ENCODE measurements at places on chromosomes 16 and 17. TPM values are rescaled to one million over a fixed set of nuclear protein-coding genes. Genes with fewer than 3 reads are reported as not detected.

The CSH2 gene
- total RNA-seq: not detected

The G6PC3 gene
- 19.4 TPM for total RNA-seq

The PIPOX gene
- 1.1 TPM for total RNA-seq

The SCARF1 gene
- 0.28 TPM for total RNA-seq

The PIRT gene
- total RNA-seq: not detected

The DHRS7C gene
- total RNA-seq: not detected

DNA sequence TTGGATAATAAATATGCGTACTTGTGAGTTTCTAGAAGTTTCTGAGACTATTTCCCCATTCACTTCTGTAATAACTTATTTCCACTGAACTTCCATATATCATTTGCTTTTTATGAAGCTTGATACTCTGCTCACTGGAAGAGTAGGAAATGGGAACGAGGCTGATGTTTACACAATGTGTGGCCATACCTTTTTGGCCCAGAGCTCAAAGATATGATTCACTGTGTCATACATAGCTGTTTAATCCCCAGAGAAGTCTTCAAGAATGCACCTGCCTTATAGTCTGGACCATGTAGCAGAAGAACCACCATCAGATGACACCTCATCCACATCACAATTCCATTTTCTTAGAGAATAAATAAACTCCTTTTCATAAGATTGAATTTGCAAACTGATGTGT, 40.3 kb upstream of the TEKT3 start:
- H3K27ac ChIP-seq: no peak overlapping the region
- peak; percentile 42 for DNase-seq
- H3K4me3 ChIP-seq: no peak overlapping the region

- H3K36me3 ChIP-seq: no peaks in the 10 kb centered on the region
- H3K27me3 ChIP-seq: peaks cover 4% of the 10 kb centered on the region
- H3K4me3 ChIP-seq: no peak overlapping the region
- no peak for DNase-seq
- no peaks in the 10 kb centered on the region for H3K4me1 ChIP-seq
- no peak overlapping the region for H3K27ac ChIP-seq
Measured at GRCh38 chr16:21239646-21240045, 6.1 kb downstream of the ANKS4B start.

- H3K4me3 ChIP-seq: no peak overlapping the region
- no peaks in the 10 kb centered on the region for H3K27me3 ChIP-seq
- H3K27ac ChIP-seq: no peak overlapping the region
- DNase-seq: no peak
Measured at GRCh38 chr17:80138856-80139426, 8.0 kb downstream of the EIF4A3 start.

DNA sequence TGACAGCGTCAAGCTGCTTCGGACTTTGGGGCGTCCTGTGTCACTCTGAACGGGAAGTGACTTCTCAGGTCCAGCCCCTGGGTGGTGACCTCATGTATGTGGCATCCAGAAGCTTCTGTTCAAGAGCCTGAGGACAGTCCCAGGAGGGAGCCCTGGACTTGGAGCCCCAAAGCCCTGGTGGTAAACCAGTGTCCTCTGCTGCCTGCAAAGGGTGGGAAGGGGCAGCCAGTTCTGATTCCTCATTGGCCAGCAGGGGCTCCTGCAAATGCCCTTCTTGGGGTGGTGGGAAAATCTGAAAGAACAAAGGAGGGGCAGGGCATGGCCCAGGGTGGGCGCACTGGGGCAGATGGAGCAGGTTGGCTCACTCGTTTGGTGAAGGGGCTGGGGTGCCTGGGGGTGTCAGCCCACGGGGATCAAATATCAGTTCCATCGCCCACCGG, 1.6 kb downstream of the OSGIN1 start:
- peaks cover 14% of the 10 kb centered on the region for H3K4me1 ChIP-seq
- H3K4me3 ChIP-seq: no peak overlapping the region
- DNase-seq: peak; percentile 38
- H3K27ac ChIP-seq: no peak overlapping the region
- peaks cover 10% of the 10 kb centered on the region for H3K36me3 ChIP-seq

- DNase-seq: no peak
- no peaks in the 10 kb centered on the region for H3K36me3 ChIP-seq
- H3K27me3 ChIP-seq: no peaks in the 10 kb centered on the region
- no peak overlapping the region for H3K27ac ChIP-seq
Measured at GRCh38 chr16:17353561-17353960, 117.2 kb downstream of the XYLT1 start.

DNA sequence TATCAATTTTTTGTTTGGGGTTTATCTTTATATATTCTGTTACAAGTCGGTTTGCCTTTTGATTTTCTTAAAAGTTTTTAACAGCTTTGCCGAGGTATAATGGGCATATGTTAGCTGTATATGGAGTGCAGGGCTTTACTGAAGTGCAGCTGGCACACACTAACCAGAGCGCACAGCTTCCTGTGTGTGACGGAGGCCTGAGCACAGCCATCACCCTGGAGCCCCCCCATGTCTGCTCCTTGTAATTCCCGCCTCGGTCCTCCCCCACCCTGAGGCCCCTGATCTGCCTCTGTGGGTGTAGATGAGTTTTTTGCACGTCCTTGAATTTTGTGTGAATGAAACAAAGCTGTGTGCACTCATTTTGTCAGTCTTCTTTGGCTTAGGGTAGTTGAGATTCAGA, 60.1 kb upstream of the ZNF750 start:
- H3K4me1 ChIP-seq: peaks cover 6% of the 10 kb centered on the region
- no peak overlapping the region for H3K4me3 ChIP-seq
- DNase-seq: no peak
- H3K36me3 ChIP-seq: peaks cover 14% of the 10 kb centered on the region
- no peaks in the 10 kb centered on the region for H3K27me3 ChIP-seq

DNA sequence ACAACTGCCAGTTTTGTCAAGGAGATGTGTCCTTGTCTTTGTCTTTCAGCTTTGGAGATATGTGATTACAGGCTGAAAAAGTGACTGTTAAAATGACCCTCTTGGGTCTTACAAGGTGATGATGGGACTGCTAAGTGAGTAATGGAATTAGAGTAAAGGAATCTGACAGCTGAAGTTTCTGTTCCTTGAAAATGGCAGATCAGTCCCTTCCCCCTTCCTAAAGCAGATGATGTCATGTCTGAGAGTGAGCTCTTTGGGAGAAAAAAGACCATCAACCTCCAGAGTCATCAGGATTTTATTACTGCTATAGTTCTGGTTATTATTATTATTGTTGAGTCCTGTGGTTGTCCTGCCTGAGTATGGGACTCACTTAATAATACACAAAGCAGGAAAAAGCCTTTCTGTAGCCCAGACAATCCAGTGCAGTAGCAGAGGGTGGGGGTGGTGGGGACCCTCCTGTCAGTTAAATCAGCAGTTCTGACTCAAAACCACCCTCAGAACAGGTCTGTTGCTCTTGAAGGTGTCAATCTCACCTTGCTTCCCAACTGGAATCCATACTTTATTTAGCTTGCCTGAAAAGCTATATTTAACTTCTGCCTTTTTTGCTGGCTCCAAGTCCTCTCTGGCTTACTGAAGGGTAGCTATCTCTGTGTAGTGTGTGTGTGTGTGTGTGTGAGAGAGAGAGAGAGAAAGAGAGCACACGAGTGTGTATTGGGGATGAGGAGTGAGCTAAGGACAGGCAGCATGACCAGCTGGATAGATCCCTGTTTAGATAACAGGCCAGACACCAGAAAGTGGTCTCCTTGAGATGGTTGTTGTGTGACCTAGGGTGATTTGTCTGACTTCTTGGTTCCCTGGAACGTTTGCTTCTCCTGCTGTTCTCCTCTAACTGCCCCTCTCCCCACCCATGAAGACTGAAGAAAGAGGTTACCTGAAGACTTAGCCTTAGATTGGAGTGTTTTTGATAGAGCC, 4.9 kb downstream of the HROB start:
- H3K4me3 ChIP-seq: no peak overlapping the region
- peaks cover 14% of the 10 kb centered on the region for H3K36me3 ChIP-seq
- no peaks in the 10 kb centered on the region for H3K27me3 ChIP-seq
- H3K27ac ChIP-seq: no peak overlapping the region
- DNase-seq: no peak
- peaks cover 2% of the 10 kb centered on the region for H3K4me1 ChIP-seq

- no peaks in the 10 kb centered on the region for H3K36me3 ChIP-seq
- H3K4me3 ChIP-seq: no peak overlapping the region
- H3K27ac ChIP-seq: no peak overlapping the region
- H3K27me3 ChIP-seq: no peaks in the 10 kb centered on the region
- DNase-seq: no peak
Measured at GRCh38 chr16:75073545-75074303, 42.9 kb downstream of the LDHD start.

- H3K4me3 ChIP-seq: no peak overlapping the region
- DNase-seq: no peak
- peaks cover 81% of the 10 kb centered on the region for H3K36me3 ChIP-seq
- H3K4me1 ChIP-seq: no peaks in the 10 kb centered on the region
- H3K27me3 ChIP-seq: no peaks in the 10 kb centered on the region
- H3K27ac ChIP-seq: no peak overlapping the region
Measured at GRCh38 chr16:16120044-16120381, 103.3 kb downstream of the ABCC6 start.

- H3K27ac ChIP-seq: no peak within 1 kb of the TSS
- no peaks in the 10 kb centered on the region for H3K36me3 ChIP-seq
- peak; percentile 47 for DNase-seq
Measured at GRCh38 chr17:48626245-48627117, at the start of gene HOXB9. Gene HOXB9, minus strand, starts transcription at chr17:48626358. Its CDS starts 89 bp downstream, at chr17:48626269.

DNA sequence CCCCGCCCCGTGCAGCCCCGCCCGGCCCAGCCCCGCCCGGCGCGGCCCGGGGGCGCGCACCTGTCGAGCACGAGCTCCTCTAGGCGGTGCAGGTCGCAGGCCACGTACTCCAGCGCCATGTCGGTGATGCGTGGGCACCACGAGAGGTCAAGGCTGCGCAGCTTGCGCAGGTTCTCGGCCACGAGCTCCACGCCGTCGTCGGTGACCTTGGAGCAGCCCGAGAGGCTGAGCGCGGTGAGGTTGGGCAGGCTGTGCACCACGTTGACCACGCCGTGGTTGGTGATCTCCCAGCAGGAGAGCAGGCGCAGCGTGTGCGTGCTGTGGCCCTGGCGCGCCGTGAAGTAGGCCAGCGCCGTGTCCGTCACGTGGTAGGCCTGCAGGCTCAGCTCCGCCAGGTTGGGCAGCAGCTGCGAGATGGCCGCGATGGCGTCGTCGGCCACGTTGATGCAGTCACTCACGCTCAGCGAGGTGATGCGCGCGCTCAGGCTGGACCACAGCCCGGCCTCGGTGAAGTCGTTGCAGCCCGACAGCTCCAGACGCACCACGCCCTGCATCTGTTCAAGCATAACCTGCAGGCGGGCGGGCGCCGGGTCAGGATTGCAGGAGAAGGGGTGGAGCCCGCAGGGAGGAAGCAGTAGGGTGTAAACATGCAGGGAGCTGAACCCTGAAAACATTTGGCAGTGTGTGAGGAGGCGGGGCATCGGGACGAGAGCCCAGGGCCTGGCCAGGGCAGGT, 5.3 kb upstream of the WDR24 start:
- peaks cover 3% of the 10 kb centered on the region for H3K4me1 ChIP-seq
- H3K4me3 ChIP-seq: no peak overlapping the region
- H3K27me3 ChIP-seq: peaks cover 62% of the 10 kb centered on the region
- no peak overlapping the region for H3K27ac ChIP-seq
- no peak for DNase-seq

GRCh38 chr17:81292450-81292849, 2.7 kb downstream of the SLC38A10 start:
- peaks cover 18% of the 10 kb centered on the region for H3K36me3 ChIP-seq
- H3K27me3 ChIP-seq: no peaks in the 10 kb centered on the region
- H3K4me1 ChIP-seq: peaks cover 4% of the 10 kb centered on the region
- DNase-seq: no peak
- H3K27ac ChIP-seq: no peak overlapping the region

- H3K4me3 ChIP-seq: no peak overlapping the region
- peaks cover 36% of the 10 kb centered on the region for H3K36me3 ChIP-seq
- H3K27ac ChIP-seq: no peak overlapping the region
- DNase-seq: no peak
Measured at GRCh38 chr17:36512641-36513040, 22.0 kb downstream of the MYO19 start.

GRCh38 chr17:57665128-57665527, 80.0 kb downstream of the CCDC182 start:
- H3K4me3 ChIP-seq: no peak overlapping the region
- no peaks in the 10 kb centered on the region for H3K27me3 ChIP-seq
- peaks cover 17% of the 10 kb centered on the region for H3K4me1 ChIP-seq
- DNase-seq: no peak

- H3K27me3 ChIP-seq: no peaks in the 10 kb centered on the region
- peak; percentile 67 for DNase-seq
- H3K4me1 ChIP-seq: peaks cover 21% of the 10 kb centered on the region
- H3K27ac ChIP-seq: peak overlapping the region; percentile 51
- peak overlapping the region; percentile 83 for H3K4me3 ChIP-seq
- 0 out of 2 replicates have a peak, but pooled peaks cover 2% of the 10 kb centered on the region for H3K36me3 ChIP-seq
Measured at GRCh38 chr16:69188716-69189115, 1.8 kb downstream of the SNTB2 start.

- no peaks in the 10 kb centered on the region for H3K36me3 ChIP-seq
- H3K4me3 ChIP-seq: no peak overlapping the region
- no peak overlapping the region for H3K27ac ChIP-seq
- H3K27me3 ChIP-seq: no peaks in the 10 kb centered on the region
- no peaks in the 10 kb centered on the region for H3K4me1 ChIP-seq
Measured at GRCh38 chr17:51456942-51457341, 196.6 kb downstream of the UTP18 start.

DNA sequence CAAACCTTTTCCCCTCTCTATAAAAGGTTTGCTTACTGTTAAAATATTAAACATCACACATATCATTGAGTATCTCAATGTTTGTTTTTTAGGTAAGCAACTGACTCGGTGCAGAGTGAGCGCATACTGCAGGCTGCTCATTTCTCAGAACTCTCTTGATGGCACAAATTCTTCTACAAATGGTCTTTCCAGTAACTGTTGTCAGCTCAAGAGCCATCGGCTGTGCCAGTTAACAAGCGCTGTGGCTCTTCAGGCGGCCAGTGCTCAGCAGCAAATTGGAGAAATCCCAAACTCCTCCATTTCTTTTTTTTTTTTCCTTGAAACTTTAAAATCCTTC, 8.6 kb downstream of the ABCA3 start:
- peaks cover 3% of the 10 kb centered on the region for H3K4me1 ChIP-seq
- no peak overlapping the region for H3K27ac ChIP-seq
- peaks cover 37% of the 10 kb centered on the region for H3K27me3 ChIP-seq
- H3K36me3 ChIP-seq: no peaks in the 10 kb centered on the region
- H3K4me3 ChIP-seq: no peak overlapping the region

- H3K4me1 ChIP-seq: no peaks in the 10 kb centered on the region
- H3K27ac ChIP-seq: no peak overlapping the region
- H3K4me3 ChIP-seq: no peak overlapping the region
- DNase-seq: no peak
- no peaks in the 10 kb centered on the region for H3K36me3 ChIP-seq
- H3K27me3 ChIP-seq: no peaks in the 10 kb centered on the region
Measured at GRCh38 chr16:17965133-17965900, 371.2 kb downstream of the NPIPA8 start.

Data from IMR-90 (cell line).